Fibroblast of skin of left quadriceps (primary cell): ENCODE measurements at places on chromosomes 5 and 9.

DNA sequence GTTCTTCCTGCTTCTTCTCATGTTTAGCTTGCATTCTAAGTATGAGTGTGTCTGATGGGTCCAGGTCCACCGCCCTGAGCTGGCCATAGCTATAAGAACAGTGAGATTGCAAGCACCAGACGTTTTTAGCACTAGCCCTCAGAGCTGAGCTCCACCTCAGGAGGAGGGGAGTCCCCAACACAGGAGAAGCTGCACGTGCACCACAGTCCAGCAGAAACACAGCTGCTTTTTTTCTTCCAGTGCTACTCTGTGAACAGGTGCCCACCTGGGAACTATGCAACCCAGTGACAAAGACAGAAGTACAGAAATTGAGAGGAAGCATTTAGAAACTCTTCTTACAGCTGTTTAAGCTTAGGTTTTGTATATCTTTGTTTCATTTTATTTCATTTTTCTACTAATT lies 299.4 kb downstream of the MARCHF11 start:
- DNase-seq: no peak

DNA sequence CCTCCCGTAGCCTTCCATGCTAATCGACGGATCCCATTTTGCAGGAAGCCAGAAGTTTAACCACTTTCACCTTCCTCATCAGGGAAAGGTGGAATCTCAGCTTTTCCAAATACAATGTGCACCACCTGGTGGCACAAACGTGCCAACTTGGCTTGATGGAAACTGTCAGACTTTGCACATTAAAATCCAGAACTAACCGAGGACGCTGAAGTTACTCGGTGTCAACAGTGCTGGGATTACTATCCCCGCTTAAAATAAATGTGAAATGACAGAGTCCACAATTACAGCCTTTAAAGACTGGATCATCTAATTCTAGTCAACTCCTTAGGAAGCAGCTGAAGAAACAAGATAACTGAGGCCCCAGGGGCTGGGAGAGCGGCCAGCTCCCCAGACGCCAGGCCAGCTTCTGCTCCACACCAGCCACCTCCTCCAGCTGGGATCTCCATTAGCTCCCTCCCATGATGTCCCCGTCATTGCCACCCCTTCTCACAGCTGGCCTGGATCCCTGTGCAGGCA lies 50.1 kb upstream of the RETREG1 start:
- no peak for DNase-seq

DNA sequence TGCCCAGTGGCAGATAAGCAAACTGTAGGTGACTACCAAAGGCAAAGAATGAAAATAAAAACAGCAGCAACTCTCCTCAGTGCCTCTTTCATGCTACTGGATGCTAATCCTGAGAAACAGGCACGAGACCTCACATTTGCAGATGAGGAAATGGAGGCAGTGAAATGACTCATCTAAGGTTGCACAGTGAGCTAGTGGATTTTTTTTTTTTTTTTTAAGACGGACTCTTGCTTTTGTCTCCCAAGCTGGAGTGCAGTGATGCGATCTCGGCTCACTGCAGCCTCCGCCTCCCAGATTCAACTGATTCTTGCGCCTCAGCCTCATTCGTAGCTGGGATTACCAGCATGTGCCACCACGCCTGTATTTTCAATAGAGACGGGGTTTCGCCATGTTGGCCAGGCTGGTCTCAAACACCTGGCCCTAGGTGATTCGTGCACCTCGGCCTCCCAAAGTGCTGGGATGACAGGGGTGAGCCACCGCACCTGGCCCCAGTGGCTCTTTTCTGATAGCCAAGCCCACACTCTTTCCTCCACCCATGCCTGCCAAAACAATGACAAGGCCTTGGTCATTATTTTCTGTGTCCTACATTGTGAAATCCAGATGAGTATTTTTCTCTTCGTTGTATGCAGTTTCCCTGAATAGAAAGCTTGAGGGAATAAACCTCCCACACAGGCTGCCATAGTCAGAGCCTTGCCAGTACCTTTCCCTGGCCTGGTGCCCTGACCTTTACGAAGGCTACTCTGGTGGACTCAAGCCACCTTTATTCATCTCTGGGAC lies 19.2 kb downstream of the DOCK2 start:
- no peak for DNase-seq

GRCh38 chr9:105908069-105908468 lies 213.7 kb downstream of the TMEM38B start:
- no peak for DNase-seq

DNA sequence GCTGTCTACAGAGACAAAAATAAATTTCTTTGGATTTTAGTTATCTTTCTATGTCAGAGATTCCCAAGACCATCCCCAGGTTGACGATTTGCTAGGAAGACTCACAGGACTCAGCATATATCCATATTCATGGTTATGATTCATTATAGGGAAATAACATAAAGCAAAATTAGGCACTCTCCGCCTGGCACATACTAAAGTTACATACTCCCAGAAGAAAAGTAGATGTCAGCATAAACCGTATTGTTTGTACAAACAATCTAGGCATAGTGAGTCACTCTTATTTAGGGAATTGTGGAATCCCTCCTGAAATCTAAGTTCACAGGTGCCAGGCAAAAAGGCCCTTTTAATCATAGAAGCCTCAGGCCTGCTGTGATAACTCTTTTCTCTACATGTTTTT lies 62.9 kb downstream of the INSL6 start:
- no peak for DNase-seq

GRCh38 chr5:28549588-28549987 lies 1511.2 kb upstream of the CDH9 start:
- DNase-seq: no peak

DNA sequence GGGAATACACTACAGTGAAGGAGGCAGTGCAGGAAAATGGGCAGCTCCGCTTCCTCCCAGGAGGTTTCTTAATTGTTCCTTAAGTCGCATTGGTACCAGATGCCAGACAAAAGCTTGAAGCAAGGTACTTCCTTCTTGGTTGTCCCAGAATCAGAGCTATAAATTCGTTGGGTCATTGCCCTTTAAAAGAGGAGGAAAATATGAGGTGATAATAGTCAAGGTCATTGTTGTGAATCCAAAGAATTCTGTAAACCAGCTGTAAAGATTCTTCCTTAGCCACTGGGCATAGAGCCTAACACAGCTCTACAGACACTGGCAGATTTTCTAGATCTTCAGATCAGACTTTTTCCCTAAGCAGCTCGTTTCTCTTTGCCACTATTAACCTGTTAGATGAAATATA lies 444.1 kb upstream of the TLE4 start:
- no peak for DNase-seq

DNA sequence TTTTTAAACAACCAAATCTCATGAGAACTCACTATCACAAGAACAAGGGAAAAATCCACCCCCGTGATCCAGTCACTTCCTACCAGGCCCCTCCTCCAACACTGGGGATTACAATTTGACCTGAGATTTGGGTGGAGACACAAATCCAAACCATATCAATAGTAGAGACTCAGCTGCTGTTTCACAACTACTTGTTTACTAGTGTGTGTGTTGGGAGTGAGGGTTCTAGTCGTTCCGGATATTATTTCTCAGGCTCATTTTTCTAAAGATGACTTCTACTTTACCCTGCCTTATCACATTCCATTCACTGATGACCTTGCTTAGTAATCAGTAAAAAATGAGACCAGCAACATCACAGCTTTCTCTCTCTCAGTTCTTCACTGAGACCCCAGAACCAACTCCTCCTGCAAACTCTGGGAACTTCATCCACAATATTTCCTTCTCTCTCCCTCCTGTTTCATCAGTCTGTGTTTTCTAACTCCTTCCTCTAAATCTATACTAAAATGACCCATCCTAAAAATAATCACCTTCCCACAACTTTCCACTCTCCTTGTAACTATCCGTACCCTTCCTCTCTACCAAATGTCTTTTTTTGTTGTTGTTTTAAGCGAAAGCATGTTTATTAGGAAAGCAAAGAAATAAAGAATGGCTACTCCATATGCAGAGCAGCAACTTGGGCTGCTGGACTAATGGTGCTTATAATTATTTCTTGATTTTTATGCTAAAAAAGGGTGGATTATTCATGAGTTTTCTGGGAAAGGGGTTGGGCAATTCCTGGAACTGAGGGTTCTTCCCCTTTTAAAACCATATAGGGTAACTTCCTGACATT lies 121.5 kb upstream of the SPRY4 start:
- peak; percentile 69 for DNase-seq

GRCh38 chr9:14147738-14148137 lies 166.2 kb downstream of the NFIB start:
- no peak for DNase-seq
